Pons (tissue), 1 donor: ENCODE measurements at places on chromosomes 3 and 15.
A peak's percentile ranks its signal among the peaks of the same experiment; 100 is the strongest.

GRCh38 chr3:42339321-42339720 is 71.1 kb downstream of the LYZL4 start:
- DNase-seq: no peak

DNA sequence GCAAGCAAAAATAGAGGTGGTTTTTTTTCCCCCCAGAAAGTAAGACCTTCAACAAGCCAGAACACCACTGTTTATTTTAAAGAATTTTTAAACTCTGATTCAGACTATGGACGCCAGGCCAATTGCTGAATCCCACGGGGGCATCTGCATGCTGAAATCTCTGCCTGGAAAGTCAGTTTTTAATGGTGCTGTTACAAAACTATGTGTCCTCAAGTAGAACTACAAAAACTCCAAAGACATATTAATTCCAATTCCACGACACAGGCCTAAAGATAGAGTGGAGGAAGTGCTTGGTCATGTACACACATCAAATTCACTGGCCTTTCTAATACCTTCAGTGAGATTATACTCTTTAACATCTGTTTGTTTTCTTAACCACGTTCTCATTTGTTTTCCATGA is 490.5 kb upstream of the NR2F2 start:
- no peak for DNase-seq

GRCh38 chr3:56522374-56522773 is 34.6 kb upstream of the CCDC66 start:
- no peak for DNase-seq

- no peak for DNase-seq
Observed at GRCh38 chr3:195266428-195266827, 4.5 kb downstream of the XXYLT1 start.

DNA sequence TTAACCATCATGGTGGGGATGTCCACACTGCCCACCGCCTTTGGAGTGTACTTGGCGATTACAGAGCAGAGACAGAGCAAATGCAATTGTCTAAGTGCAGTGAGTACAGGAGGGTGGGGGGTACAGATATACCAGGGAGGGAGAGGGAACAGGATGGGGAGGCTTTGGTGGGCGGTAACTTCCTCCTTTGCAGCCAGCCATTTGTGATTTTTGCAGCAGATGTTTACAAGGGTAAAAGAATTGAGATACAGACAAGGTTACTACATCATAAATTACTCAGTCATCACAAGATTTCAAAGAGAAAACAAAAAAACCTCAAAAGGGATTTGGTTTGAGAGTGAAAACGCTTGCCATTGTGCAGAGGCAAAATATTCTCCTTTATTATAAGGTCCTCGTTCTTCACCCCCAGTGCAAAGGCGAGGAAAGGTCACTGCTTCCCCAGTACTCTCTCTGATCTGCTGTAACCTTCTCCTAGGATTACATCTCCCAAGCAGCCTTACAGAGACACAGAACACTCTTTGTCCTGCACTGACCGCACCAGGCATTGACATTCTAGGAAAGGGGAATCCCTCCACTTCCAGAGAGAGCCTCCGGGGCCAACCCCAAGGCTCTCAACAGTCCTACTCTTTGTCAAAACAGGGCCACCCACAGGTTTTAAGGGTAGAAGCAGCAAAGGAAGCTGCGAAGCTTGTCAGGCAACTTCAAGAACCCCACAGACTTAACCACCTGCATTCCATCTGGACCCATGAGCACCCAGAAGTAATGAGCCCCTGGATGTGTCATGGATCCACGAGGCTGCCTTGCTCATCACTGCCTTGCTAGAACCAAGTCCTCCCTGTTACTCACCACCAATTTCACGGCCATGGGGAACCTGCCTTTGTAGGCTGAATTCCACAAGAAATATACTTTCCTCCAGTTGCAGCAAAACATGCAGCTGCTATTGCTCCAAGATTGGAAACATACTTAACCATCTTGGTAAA is 117.3 kb downstream of the ADAMTS17 start:
- DNase-seq: peak; percentile 45

- DNase-seq: no peak
Observed at GRCh38 chr3:184315871-184316661, 1.7 kb downstream of the EIF4G1 start.

DNA sequence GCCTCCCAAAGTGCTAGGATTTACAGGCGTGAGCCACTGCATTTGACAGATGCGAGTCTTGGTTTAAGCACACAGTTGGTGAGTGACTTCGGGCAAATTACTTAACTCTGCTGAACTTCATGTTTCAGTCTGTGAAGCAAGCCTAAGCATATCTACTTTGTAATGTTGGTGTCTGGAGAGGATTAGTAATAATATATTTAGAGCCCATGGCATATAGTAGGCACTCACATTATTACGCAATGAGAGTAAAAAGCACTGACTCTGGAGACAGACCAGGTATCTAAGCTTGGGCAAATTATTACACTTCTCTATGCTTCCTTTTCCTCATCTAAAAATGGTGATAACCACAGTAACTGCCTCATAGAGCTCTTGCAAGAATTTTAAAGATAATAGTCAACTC is 208.7 kb upstream of the P2RY1 start:
- no peak for DNase-seq

DNA sequence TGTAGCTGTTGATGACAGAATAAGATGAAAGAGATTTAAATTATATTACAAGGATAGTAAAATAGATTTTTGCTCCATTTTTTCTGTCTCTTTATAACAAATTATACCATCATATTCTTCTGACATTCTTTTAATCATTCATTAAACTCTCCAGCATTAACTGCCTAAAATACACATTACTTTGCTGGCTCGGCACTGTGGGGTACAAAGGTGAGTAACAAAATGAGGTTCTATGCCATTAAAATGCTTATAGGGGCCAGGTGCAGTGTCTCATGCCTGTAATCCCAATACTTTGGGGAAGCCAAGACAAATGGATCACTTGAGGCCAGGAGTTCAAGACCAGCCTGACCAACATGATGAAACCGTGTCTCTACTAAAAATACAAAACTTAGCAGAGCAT is 81.5 kb downstream of the ULK4 start:
- DNase-seq: no peak

DNA sequence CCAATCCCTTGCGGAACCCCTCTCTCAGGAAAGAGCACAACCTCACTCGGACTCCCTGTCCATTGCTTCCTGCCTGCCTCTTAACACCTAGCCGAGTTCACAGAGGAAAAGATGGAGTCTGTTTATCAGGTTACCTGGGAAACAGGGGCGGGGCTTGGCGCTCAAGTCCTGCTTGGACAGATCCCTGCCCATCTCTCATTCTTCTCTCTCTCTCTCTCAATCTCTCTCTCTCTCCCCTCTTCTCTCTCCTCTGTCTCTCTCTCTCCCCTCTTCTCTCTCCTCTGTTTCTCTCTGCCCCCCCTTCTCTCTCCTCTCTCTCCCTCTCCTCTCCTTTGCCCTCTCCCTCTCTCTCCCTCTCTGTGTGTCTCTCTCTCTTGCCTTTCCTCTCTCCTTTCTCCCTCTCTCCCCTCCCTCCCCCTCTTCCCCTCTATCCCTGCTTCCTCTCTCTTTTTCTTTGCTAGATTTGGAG is at the start of gene EFHB:
Gene EFHB (minus strand): TSS at position 120 of the 469 bp plus-strand sequence. CDS start 199 bp downstream, outside the sequence.
- DNase-seq: no peak

- peak; percentile 85 for DNase-seq
Observed at GRCh38 chr15:65512807-65513416, 4.6 kb downstream of the DPP8 start.

GRCh38 chr3:12154151-12154550 is 4.6 kb downstream of the TIMP4 start:
- peak; percentile 26 for DNase-seq

- no peak for DNase-seq
Observed at GRCh38 chr3:15159501-15160136, 46.4 kb upstream of the CAPN7 start.

GRCh38 chr15:64429448-64429847 is 30.9 kb upstream of the ZNF609 start:
- no peak for DNase-seq

DNA sequence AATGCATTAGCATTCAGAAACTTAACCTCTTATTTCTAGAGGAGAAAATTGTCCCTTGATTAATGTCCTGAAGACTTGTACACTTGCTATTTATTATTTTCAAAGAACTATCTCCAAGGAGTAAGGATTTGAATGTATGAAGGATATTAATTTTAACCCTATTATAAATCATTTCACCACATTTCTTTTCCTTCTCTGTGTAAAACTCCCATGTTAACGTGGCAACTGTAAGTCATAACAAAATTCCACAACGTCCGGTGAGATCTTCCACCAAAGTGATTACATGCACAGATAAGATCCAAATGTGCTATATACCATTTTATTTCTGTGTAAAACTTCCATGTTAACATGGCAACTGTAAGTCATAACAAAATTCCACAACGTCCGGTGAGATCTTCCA is 229.1 kb upstream of the ARHGEF26 start:
- no peak for DNase-seq
